ENCODE measurements at places on chromosomes 7 and 10.

GRCh38 chr7:100901921-100902332, 6.2 kb upstream of the ACHE start:
- no peak for DNase-seq

- no peak for DNase-seq
These were observed 38.8 kb upstream of the EN2 start for GRCh38 chr7:155418941-155419755.

GRCh38 chr7:84669177-84669732, 474.7 kb upstream of the SEMA3A start:
- no peak for DNase-seq

DNA sequence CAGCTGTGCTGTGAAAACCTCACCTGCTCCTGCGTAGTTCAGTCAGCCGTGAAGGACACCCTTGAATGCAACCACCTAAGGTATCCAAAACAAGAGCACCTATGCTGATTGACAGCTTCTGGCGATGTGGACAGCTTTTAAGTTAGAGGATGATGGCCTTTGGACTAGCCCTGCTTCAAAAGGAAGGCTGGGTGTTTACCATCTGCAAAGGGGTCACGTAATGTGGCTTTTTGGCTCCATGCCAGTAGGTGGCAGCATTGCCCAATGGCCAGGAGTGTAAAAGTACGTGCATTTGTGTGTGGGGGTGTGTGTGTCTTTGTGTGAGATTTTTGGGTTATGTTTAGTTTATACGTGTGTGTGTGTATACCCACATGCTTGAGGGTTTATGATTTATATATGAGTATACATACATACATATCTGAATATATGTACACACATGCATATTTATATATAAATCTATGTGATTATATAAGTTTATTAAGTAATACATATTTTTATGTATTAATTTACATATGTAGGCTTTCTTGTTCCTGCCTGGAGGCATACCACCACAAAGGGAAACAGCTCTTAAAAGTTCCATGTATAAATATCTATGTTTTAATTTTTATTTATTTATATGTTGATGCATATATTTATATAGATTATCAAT, 236.3 kb upstream of the ANKRD30A start:
- DNase-seq = no peak

DNA sequence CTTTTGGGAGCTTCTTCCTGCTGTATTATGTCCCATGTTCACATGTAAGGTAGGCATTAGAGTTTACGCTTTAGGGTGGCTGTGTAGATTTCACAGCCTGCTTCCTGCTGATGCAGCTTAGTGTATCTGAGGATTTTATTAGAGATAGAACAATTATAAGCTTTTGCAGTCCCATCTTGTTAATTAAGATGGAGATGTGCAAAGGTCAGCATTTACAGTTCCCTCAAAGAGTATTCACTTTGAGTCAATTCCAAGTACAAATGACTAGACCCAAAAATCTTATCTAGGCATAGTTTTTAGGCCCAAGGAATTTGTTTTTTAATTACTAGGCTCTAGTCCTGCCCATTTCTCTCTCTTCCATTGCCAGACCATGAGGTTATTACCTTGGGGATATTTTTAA, 239.9 kb upstream of the PHF14 start:
- DNase-seq = no peak

DNA sequence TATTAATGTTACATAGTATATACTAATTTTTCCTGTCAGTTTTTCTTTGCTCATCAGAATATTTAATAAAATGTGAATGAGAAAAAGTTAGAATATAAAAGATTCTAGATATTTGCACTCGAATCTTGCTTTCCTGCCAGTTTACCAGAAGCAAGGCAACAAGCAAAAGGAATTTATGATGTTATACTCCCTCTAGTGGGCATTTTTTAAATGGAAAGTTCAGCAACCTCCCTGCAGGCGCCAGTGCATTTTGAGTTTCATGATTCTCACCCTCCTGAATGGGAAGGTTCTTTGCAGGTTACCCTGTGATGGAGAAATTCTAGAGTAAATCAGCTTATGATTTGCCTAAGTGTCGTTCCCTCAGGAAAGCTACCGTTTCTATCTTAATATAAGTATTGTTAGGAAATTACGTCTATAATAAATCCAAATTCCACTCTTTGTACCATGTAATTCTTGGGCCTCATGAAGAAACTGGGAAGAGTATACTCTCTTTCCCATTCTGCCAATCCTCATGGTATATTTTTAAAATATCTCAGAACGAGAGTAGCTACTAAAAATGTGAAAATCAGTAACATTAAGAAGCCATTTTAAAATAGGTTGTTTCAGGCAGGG, 350.0 kb downstream of the CRPPA start:
- DNase-seq = no peak

GRCh38 chr7:67487316-67487715, 490.7 kb downstream of the TYW1 start:
- no peak for DNase-seq

- no peak for DNase-seq
These were observed 45.6 kb downstream of the GPR141 start for GRCh38 chr7:37729181-37729580.

GRCh38 chr7:137563981-137564380, 220.4 kb upstream of the PTN start:
- no peak for DNase-seq

DNA sequence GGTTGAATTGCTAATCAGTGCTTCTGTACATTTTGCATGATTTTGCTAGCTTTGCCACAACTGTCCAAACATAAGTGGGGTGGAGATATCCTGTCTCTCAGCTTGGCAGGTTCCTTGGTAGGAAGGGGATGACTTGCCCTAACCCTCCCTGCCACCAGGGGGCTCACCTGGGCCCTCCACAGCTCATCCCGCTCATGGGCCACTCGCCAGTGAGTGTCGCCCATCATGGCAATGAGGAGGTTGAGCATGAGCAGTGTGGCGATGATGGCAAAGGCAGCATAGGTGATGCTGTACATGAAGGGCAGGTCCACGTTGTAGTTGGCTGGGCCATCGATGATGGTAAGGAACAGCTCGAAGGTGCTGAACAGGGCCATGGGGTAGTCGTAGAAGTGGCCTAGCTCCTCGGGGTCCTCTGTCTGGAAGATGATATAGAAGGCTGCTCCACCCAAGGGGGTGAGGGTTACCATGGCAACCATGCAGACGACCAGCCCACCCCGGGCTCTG, 12.2 kb downstream of the TRPV6 start:
- no peak for DNase-seq

- no peak for DNase-seq
These were observed 355.2 kb downstream of the TNS3 start for GRCh38 chr7:47226696-47227095.

DNA sequence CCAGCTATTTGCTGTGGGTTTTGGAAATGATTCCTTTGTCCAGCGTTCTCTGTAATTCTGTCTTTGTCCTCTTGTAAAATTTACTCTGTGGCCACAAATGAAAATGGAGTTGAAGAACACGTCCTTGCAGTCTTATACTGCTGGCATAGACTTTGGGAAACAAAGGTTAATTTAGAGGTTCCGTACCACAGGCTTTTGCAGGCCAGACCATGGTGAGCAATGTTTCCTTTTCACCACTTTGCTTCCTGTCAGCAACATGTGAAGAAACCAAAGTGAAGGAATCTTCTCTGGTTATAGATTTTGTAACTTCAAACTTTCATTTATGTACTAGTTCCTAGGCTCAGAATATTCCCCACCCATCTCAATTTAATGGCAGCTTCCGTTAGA, 488.5 kb downstream of the MDFIC start:
- no peak for DNase-seq

GRCh38 chr10:86520871-86521677, 518 bp downstream of the WAPL start:
- peak; percentile 9 for DNase-seq

GRCh38 chr7:36312064-36312914, 77.4 kb upstream of the ANLN start:
- DNase-seq = no peak

DNA sequence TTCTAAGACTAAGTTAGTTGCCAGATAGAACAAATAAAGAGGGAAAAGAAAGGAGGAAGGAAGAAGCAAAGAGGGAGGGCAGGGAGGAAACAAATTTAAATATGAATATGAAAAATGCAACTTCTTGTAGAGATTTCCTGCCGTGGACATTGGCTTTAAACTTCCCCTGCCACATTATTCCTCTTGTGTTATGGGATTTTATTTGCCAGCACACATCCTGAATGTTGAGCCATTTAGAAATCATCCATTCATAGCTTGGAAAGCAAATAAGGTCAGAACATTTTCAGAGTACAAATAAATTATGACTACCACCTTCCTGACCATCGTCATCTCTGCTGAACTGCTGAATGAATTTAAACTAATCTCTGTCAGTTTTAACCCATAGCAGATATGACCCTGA, 911.9 kb upstream of the LRRN3 start:
- DNase-seq = no peak

- no peak for DNase-seq
These were observed 20.7 kb downstream of the LBX1 start for GRCh38 chr10:101208543-101208942.

DNA sequence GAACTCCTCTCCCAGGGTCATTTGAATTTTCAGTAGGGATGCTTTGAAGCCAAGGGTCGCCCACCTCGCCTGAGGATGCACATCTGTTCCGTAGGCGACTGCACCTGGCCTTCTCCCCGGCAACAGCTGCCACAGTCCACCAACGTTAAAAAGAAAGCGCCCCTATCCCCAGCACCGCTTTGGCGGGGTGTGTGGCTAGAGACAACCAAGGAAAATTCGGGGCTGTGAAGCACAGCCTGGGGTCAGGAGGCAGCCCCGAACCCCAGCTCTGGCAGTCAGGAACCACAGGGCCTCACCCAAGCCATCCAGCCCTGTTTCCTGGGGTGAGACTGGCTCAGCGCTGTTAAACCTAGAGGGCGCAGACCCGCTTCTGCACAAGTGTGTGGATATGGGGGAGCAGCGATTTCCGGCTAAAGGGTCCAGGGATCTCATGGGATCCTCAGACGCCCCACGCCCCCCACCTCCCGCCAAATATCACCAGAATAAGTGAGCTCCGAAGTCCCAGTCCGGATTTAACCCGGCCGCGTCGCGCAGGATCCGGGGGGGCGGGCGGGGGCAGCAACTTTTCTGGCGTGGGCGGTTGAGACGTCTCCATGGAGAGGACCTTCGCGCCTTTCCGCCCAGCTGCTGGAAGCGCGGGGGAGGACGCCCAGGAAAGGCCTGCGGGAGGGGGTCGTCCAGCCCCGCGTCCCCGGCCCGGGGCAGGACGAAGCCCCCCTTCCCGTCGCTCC, 822 bp downstream of the ZC3HAV1L start:
- DNase-seq = no peak

GRCh38 chr7:149317986-149318672, 56.1 kb downstream of the ZNF783 start:
- DNase-seq = no peak

GRCh38 chr7:22969010-22969431, 44.9 kb downstream of the HYCC1 start:
- no peak for DNase-seq

DNA sequence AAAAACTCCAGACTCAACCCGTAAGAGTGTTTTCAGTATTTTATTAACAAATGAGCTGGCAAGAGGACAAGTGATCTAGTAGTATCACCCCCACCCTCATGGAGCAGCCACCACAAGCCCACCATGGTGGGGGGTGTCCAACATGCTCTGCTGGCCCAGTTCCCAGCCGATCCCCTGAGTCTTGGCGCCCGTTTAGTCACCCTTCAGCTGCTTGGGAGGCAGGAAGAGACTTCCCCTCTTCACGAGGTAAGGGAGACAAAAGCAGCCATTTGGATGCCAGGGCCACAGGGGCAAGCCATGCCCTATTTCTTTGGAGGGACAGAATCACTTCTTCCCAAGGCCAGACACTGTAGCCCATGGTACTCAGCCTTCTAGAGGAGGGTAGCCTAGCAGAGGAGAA, 54.1 kb downstream of the NOD1 start:
- no peak for DNase-seq

DNA sequence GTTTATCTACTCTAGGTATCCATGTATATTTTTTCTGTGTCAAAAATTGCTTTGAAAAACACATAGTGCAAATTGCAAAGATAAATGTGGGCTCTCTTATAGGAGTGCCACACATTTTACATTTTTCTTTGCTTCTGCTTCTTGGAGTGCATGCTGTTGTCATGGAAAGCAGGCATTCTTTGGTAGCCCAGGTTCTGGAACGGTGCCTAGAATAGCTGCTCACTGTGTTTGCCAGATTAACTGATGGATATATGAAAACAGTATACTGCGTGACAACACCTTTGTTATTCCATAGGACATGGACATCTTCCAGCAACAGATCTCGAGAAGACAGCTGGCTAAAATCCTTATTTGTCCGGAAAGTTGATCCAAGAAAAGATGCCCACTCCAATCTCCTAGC, 13.4 kb downstream of the NIPSNAP2 start:
- DNase-seq = no peak

DNA sequence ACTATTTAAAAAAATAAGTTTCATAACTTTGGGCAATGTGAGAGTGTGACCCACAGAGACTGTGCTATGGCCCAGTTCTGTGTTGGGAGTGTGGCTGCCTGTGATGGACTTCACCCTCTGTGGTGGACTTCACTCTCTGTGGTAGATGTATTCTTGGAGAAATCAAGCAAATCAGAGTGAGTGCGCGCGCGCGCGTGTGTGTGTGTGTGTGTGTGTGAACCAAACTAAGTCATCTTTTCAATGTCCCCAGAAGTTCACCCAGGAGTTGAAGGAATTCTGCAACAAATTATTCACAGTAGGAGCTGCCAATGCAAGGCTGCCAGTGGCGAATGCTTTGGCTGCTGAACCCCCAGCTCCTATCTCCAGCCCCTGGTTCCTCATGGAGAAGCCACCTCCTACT, 184.5 kb downstream of the ADAM12 start:
- no peak for DNase-seq

DNA sequence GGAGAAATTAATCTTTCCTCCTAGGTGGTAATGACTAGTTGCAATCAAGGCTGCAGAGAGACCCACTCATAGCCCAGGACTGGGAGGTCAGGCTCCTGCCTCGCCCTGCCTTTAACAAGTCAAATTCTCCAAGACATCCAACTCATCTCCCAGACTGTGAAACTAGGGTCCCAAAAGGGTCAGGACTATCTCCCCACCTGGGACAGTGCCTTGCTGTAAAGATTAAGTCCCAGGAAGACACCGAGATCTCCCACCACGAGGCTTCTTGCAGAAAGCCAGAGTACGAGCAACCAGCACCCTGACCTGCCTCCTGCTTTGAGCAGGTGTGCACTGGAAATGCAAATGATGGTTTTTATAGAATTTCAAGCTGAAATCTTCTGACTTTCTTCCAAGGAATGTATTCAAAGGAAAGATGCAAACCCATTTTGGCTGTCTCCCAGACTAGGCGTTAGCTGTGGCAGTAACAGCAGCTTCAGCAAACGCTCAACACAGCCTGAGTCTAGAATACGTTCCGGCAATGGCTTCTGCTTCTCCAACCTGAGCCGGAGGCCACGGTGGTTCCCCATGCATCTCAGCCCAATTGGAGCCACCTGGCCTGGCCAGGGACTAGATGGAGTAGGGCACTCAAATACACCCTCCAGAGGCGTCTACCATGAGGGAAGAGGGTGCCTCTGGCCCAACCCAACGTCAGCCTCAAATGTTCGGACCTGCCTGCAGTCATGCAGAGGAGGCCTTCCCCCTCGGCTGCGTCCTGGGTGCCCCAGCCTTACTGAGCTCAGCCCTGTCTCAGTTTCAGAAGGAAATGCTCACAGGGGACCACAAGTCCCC, 170.4 kb downstream of the PRKAG2 start:
- DNase-seq = no peak
